Hindlimb muscle (tissue), 1 donor: ENCODE measurements at places on chromosomes 1 and 21.

DNA sequence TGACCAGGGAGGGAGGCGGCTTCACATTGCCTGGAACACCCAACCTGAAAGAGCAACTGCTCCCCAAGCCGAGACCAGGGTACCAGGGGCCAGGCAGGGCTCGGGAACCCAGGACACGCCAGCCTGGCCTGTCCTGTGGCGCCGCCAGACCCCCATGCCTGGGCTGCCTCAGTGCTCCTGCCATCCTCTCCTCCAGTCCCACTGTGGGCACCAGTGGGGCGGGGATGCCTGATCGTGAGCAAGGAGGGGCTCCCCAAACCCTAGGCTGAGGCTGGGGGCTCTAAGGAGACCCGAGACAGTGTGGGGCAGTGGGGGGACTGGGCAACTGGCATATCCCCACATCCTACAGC, 45.1 kb downstream of the WNT9A start:
- no peak for DNase-seq

- peak; percentile 76 for DNase-seq
These were observed 49.9 kb upstream of the CYP2J2 start for GRCh38 chr1:59976194-59977074.

DNA sequence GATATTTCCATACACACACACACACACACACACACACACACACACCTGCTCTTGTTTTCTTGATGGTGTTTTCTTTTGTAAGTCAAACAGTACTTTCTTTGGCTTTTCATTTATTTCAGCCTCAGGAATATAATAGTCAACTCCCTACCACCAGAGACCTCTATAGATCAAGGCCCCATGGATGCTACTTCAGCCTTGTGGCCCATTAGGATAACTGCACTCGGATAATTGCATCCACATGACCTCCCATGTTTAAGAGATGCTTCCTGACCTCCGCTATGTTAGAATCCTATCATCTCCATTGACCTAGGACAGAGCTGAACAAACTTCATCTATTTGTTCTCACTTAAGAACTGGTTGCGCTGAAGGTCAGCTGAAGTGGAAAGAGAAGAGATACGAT, 1094.0 kb upstream of the B3GALT2 start:
- no peak for DNase-seq

GRCh38 chr1:81760477-81761097, 40.1 kb upstream of the ADGRL2 start:
- DNase-seq = no peak

GRCh38 chr1:43835082-43836021, 98.2 kb upstream of the ARTN start:
- no peak for DNase-seq

DNA sequence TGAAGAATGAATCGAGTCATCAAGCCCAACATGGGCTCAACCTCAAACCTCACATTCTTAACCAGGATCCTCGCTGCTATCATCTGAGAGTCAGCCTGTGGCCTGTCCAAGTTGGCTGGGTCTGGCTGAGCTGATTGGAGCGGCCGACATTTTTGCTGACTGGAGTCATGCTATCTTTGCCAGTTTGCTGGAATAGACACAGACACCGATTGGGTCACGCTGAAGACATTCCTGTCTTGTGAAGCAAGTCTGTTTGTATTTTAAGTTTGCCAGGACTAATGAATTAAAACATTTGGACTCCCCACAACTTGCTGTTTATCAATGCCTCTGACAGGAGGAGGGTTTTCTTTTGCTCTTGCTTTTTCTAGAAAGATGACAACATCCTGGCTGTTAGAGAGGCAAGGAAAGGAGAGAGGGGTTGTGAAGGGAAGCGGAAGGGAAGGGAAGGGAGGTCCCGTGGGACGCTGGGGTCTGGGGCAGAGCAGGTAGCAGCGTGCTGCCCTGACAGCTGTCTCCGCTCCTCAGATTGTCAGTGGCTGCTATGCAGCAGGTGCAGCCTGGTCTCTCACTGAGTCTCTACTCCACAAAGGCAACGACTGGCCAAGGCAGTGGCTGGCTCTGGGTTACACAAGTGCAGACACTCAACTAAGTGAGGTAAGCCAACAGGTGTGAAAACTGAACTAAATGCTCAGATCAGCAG, at the start of gene MAP3K7CL:
TSS of gene MAP3K7CL (plus strand) at position 375 of the 700 bp plus-strand sequence. CDS start 2,701 bp downstream, outside the sequence.
- DNase-seq = no peak

- DNase-seq = no peak
These were observed 9.4 kb downstream of the NPHP4 start for GRCh38 chr1:5982868-5983267.

DNA sequence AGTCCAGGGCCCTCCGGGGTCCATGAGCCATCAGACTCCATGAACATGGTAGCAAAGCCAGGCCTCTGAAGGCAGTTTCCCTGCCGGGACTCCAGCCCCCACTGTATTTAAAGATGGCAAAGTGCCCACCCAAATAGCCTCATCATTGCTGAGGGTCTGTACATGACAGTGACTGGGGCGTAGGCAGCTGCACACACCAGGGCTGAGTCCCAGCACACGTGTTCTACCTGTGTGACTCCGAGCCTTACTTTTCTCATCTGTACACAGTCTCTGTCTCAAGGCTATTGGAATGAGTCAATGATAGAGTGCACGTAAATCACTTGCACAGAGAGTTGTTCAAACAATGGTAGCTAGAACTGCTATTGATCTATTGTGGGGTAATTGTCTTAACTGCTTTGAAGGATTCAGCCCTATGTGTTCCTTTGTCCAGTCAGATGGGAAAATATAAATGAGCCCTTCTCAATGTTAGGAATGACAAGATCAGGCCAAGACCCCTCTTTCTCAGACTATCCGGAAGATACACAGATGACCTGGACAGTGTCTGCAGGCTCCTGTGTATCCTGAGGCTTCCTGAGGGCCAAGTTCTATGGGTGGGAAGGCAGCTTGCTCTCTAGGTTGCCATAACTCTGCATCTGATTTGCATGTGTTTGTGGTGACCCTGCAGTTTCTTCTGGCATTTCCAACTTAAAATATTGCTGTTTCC, 48.9 kb downstream of the RASSF5 start:
- DNase-seq = no peak

DNA sequence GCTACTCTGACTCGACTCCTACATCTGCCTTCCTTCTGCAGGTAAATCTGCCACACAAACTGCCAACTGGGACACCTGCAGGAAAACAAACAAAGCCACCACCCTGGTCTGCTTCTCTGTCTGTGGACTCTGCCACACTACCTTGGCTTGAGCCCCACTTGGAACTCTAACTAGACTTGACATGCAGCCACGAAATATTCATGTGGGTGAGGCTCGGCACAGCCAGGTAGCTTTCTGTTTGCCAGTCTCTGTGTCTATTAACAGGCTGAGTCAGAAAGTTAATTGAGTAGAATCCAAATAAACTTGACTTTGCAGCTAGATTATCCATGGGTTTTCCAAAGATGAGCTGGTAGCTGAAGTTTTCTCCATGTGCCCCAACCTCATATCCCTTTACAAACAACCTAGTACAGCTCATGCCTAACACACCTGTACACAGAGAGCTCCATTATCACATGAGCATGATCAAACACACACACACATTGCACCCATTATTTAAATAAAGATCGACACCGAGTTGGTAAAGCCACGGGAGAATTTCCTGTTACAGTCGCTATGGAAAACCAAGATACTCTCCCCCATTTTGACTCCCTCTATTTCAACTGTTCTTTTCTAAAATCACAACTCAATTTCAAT, 808 bp downstream of the C1orf116 start:
- DNase-seq = no peak

DNA sequence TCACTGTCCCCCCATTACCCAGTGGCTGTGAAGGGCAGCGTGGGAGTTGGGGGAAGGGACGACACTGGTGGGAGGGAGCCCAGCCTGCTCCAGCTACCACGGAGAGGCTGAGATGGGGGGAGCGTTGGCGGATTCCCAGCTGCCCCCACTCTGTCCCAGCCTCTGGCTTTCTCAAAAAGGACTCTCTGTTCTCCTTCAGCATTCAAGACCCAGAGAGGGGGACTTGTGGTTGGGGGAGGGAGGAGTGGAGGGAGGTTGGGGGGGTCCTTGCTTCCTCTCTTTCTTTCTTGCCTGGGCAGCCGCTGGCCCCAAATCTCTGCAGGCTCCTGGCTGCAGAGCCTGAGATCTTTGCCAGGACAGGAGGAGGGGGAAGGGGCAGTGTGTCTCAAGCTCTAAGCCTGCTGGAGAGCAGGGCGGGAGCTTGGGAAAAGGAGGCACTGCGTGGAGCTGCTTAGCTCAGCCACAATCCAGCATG, 2.2 kb downstream of the ATP1A2 start:
- DNase-seq = no peak

- no peak for DNase-seq
These were observed 75.2 kb downstream of the PTPRU start for GRCh38 chr1:29311352-29312030.
